Neural crest cell (in vitro differentiated cells): ENCODE measurements at places on chromosomes 13 and 19. TPM values are rescaled to one million over a fixed set of nuclear protein-coding genes. Genes with fewer than 3 reads are reported as not detected.

Gene ZNF763
- total RNA-seq: 2.9 and 4.5 TPM in 2 replicates

Gene LGALS7B
- not detected in 2 replicates for total RNA-seq

DNA sequence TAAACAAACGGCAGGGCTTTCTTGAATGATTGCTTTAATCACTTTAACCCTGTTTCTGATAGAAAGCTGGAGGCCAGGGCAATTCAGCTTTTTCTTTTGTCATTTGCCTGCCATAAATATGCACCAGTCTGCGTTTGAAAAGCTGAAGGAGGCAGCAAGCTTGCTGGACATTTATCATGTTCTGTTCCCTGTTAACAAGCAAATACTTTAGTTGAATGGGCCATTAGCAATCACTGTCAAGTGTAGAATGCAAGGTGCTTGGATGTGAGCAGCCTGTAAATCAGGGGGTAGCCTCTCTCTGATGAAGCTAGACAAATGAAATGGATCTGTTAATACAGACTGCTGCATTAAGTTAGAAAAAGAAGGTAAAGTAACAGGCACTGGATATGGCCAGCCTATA, 7.6 kb downstream of the EFNB2 start:
- DNase-seq: no peak

GRCh38 chr19:42212886-42213285, 4.6 kb downstream of the DEDD2 start:
- no peak for DNase-seq
